Stimulated activated CD8-positive, alpha-beta memory T cell treated with anti-CD3 and anti-CD28 coated beads, Interleukin-2, amount 100 ng/mL, for 1 hour (primary cell): ENCODE measurements at places on chromosomes 7 and 10.

DNA sequence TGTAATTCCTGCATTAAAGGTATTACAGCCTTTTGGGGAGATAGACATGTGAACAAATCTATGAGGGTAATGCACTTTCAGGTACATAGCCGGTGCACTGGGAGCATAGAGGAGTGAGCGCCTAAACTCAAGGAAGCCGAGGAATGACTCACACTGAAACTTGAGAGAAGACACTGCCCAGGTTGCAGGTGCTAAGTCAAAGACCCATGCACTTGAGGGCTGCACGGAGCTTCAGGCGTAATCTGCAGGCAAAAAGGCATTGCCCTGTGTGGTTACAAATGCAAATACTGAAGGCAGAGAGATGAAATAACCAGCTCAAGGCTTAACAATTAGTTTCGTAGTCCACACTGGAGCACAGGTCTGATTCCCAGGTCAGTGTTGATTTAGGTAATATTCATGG lies 51.0 kb upstream of the OSBPL3 start:
- DNase-seq: no peak

DNA sequence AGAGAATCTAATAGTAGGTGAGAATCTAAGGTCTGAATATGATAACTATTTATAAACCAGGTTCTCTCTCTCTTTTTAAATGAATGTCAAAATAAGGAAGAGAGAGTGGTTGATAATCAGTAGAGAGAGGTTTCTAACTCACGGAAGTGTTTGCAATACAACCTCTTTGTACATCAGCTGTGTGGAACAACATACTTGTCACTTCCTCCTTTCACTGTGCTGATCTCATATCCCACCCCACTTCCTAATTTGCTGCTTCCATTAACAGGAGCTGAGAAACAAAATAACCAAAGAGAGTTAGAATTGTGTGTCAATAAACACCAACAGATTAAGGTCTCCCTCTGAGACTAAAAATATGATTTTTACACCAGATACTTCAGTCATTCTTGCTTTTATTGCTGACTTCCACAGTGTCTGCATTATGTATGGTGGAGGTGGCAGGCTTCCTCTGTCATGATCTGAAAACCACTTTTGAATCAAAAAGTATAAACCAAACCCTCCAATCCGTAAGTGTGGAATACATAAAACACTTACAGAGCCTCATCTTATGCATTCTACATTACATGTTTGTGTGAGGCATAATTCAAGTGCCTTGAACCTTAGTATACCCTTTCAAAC lies 25.0 kb downstream of the CACUL1 start:
- no peak for DNase-seq

DNA sequence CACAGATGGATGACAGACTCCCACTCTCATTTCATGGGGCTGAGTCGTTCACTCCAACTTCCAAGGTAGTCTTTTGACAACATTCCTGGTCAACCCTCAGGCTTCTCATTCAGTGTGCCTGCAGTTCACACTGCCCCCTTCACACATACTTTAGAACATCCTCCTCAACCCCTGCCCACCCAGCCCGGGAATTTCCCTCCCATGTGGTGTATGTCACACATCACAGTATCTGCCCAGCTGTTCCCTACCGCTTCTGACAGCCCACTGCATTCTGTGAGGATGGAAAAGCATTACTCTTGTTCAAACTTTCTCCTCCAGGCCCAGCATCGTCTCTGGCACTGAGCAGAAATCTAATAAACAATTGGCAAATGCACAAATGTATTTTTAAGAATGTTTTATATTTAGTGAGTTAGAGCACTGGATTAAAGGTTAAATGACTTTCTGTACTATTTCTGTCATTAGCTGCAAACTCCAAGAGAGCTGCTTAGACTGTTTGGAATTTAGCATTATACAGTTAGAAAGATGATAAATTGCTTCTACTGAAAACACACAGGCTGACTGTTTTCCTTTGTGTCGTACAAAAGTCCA lies 110.4 kb downstream of the SFMBT2 start:
- DNase-seq: no peak

- no peak for DNase-seq
Measured at GRCh38 chr10:12822126-12822892, 179.2 kb downstream of the CCDC3 start.

DNA sequence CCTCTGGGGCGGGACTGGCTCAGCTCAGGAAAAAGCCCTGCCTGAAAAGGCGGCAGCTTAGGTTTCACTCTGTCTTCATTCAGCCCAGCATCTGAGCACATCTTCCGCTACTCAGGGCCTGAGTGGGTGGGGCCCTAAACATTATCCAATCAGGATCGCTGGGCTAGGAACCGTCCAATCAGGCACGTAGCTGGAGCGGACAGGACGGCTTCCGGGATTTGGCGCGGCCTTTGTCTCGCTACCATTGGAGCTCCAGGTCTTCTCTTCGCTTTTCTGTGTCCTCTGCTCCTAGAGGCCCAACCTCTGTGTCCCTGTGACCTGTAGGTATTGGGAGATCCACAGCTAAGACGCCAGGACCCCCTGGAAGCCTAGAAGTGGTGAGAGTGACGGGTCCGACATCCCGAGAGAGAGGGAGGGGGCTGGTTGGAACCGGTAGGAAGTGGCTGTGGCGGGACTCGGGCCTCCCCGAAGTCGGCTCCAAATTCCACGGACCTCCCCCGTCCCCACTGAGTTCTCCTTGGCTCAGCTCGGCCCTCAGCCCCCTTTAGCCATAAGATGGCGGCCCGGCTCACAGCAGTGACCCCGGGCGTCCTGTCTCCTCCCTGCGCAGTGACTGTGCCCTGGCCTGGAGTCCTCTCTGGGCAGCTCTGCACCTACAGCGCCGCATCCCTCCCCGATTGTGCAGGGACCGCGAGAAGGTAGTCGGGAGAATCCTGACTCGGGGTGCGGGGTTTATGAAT lies 99.1 kb downstream of the ZNF680 start:
- no peak for DNase-seq

GRCh38 chr10:122587098-122587760 lies 26.7 kb downstream of the DMBT1 start:
- DNase-seq: no peak

DNA sequence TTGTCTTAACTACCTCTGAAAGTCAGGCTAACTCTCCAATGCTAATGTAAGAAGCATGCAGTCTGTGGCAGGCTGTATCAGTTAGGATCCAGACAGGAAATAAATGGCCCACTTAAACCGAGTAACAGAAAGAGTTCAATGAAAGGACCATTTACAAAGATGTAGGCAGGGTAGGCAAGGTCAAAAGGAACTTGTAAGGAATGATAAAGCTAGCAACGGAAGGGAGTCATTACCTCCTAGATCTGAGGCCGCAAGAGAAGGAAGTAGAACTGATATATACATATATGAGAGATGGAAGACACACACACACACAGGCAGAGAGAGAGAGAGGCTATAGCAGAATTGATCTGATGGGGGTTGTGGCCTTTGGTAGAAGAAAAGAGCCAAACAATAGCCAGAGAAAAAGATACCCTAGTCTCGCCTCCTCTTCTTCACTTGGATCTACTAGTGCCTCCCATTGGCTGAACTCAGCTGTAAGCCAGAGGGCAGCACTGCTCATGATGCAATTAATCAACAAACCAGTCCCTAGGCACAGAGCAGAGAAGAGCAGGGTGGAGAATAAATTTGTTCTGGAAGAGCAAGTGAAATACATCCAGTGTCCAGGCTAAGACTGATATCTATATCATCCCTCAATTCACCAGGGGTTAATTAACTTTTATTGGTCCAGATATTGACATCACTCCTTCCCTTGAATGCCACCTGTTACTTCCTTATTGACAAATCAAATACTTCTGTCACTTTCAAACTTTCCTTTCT lies 91.2 kb downstream of the LSMEM1 start:
- no peak for DNase-seq

- no peak for DNase-seq
Measured at GRCh38 chr7:142508251-142508650, 241.0 kb upstream of the PRSS1 start.

DNA sequence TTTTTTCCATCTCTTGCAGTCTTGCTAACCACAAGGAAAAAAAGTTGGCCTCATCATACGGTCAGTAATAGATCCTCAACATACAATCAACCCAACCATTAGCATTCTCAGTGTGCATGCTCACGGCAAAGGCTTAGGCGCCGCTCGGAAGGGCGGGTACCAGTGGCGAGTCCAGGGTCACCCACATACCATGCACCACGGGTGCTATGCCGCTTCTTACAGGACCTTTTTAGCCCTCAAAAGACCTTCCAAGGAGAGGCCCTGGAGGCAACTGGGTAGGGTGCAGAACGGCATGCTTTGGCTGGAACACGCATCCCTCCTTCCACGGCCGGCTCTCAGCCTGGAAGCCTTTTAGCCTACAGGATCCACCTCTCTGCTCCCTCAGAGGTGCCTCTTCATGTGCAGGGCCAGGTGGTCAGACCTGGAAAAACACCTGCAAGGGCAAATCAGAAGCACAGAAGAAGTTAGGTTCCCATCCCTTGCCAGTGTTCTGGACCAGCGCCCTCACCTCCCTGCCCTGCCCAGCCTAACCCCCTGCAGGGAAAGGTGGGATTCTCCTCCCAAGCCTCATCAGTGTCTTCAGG lies 5.8 kb downstream of the KLF6 start:
- DNase-seq: no peak

GRCh38 chr7:155725006-155725355 lies 80.5 kb downstream of the RBM33 start:
- DNase-seq: no peak

- DNase-seq: no peak
Measured at GRCh38 chr7:118731854-118732253, 507.4 kb downstream of the ANKRD7 start.

DNA sequence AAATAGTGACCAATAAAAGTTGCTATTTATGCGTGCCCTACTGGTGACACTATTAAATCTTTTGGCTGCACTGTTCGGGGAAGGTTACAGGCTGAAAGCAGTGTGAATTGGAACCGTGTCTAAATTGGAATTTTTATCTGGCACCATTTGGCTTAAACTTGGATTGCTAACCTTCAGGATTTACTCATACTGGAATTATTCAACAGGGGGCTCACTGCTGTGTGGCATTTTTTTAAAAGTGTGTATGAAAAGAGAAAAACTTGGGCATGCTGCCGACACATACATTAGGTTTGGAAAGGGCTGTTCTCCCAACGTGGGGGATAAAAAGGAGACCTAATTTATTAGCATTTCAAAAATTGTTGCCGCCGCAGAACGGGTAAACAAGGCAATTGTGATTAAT lies 537.9 kb upstream of the MGMT start:
- DNase-seq: no peak

DNA sequence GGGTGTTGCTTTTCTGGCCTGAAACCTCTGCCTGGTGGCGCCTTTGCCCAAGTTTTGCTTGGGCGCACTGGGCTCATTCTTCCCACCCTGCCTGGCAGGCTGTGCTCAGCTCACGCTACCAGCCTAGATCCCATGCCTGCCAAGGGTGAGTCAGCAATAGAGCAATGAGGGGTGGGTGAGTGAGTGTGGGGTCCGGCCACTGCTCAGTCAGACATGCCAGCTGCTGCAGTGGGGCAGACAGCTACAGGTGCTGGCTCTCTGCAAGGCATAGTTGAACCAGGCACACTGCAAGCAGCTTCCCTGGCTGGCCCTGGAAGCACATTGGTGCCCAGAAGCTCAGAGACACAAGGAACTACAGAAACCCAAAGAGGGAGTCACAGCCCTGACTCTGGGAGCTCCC lies 680.9 kb upstream of the LRRTM3 start:
- DNase-seq: no peak

DNA sequence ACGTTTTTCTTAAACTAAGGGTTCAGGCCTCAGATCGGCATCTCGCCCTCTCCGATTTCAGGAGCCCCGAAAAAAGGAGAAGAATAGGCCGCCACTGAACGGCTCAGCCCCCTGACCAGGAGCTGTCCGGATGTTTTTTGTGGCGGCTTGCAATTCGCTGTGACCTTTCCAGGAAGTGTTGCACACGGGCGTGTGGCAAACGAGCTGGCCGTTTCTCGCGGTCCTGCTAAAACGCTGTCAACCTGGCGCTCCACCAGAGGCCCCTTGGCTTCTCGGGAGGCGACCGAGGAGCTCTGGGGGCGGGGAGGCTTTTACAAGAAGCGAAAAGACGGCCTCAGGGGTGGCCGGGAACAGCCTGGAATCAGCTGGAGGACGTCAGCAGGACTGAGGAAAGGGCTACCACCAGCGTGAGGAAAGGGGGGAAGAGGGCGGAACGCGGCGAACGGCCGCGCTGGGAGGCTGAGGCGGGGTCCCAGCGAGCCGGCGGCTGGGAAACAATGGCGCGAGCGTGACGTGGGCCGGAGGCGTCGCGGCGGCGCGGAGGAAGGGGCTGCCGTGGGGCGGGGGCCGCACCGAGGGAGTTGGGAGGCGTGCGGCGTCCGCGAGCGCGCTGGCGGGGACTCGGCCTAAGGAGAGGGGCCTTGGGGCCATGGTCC lies 493 bp downstream of the NT5C2 start:
- DNase-seq: peak; percentile 21

GRCh38 chr7:142345811-142346210 lies 88.0 kb upstream of the PRSS58 start:
- no peak for DNase-seq

DNA sequence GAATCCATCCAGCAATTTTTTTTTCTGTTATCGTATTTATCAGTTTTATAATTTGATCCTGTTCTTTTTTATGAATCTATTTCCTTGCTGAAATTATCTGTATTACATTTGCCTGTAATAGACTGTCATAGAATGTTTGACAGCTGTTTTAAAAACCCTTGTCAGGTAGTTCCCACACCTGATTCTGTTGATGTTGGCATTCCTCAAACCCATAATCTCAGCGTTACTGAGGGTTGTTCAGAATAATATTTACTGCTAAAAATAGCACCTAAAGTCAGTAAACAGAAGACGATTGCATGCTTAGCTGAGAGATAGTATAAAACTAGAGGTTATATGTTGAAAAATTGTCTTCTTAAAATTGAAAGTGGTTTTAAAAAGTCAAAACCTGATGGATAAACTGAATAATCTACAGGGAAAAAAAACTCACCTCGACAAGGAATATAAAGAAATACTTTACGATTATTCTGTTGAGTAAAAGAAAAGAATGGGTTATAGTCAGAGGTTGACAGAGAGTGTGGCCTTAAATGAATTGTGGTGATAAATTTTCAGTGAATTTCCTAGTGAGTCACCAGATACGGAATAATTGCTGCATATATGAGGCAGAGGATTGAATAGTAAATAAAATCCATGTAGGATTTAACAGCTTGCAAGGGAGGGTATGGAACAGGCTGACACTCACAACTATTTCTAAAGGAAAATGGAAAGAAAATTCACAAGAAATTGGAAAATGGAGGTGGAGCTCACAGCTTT lies 824.1 kb upstream of the IGFBP3 start:
- no peak for DNase-seq

- DNase-seq: no peak
Measured at GRCh38 chr7:100088095-100088620, 611 bp upstream of the COPS6 start.

GRCh38 chr10:44650691-44651661 lies 260.2 kb upstream of the TMEM72 start:
- no peak for DNase-seq

DNA sequence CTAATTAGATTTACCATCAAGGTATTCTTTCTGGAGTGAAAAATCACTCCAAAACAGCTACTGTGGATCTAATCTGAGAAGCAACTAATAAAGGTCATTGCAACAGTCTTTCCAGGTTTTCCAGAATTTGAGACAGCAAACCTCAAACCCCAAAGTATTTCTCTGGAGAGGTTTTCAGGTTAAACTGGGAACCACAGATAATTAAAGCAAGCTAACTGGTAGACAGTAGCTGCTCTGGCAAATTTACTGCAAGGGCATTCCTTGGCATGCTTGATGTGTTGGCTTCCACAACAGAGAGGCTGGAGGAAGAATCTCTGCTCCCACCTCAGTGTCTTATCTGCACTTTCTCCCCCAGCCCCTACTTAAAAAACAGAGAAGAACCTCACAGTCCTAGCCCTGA lies 140.0 kb upstream of the NRBF2 start:
- DNase-seq: no peak
